ENCODE measurements at places on chromosomes 16 and 17.

DNA sequence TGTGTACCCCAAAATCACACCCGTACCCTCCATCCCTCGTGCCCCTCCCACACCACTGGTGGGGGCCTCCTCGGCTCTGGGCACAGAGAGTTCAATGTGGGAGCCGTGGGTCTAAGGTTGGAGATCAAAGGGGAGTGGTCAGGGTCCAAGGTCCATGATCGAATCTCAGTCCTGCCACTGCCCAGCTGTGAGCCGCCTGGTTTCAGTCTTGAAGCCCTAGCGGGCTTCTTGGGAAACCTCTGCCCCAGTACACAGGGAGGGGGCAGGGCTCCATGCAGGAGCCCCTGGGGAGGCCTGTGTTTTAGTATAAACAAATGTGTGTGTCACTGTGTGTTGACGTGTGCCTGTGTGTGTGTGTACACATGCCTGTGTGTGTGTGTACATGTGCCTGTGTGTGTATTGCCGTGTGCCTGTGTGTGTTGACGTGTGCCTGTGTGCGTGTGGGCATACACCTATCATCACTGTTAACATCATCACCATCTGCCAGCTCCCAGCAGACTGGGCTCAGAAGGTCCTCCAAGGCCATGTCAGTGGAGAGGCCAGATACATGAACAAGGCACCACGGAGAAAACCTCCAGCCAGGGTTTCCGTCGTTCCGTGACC is 26.5 kb upstream of the ZNF469 start:
- no peak for DNase-seq

- DNase-seq, result peak; percentile 27
Observed at GRCh38 chr17:1764284-1764683, 2.4 kb downstream of the SERPINF1 start.

- no peak for DNase-seq
Observed at GRCh38 chr17:50283246-50283645, 9.0 kb downstream of the TMEM92 start.

DNA sequence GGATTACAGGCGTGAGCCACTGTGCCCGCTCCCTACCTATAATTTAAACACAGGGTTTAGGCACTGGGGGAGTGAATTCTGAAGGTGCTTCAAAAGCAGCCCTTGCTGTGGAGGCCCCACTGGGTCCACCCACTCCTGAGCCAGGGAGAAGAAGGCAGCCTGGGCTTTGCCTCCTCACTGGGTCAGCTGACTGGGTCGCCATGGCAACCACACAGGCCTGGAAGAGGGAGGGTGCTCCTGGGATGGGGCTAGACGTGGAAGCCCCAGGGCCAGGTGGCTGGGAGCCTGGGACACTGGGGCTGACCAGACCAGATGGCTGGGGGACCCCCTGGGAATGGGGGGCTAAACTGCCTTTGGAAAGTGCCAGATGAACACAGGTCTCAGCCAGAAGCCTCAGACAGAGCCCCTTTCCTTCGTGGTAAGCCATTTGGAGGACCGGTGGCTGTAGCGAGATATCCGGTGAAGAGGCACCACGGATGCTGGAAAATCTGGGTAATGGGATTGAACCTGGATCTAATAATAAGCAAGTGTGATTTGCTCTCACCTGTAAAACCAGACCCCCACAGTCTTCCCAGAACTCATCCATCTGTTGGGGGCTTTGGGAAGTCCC is 32.9 kb downstream of the TRARG1 start:
- DNase-seq, result no peak

DNA sequence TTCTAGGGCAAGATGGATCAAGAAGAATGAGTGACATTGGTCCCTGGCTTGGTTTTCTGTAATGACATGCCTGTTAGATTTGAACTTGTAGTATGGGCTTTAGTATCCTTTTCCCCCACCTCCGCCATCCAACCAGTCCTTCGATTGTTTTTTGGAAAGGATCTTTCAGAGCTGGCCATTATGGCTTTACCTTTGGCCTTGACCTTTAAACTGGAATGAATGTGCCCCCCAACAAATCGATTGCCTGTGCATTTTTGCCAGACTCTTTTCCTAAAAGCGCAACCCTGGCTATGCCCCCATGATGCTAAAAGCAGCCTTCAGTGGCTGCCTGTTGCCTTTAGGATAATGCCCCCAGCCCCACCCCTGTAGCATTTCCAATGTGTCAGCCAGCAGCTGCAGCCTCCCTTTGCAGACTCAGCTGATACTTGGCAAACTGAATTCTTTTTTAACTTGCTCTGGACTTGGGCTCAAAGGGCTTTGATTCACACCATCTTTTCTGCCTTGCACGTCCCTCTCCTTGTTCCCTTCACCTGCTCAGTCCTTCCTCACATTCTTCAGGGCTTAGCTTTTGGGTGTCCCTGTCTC is 4.0 kb downstream of the GPRC5C start:
- no peak for DNase-seq

DNA sequence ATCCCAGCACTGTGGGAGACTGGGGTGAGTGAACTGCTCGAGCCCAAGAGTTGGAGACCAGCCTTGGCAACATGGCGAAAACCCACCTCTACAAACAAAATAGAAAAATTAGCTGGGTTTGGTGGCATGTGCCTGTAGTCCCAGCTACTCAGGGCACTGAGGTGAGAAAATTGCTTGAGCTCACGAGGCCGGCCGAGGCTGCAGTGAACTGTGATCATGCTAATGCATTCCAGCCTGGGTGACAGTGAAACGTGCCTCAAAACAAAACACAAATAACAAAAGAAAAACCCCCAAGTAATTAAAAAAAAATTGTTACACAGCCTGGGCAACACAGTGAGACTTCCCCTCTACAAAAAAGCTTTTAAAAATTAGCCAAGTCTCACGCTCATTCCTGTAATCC is 5.0 kb downstream of the CCDC47 start:
- no peak for DNase-seq

GRCh38 chr17:80182118-80182844 is 12.5 kb downstream of the CARD14 start:
- DNase-seq, result no peak

DNA sequence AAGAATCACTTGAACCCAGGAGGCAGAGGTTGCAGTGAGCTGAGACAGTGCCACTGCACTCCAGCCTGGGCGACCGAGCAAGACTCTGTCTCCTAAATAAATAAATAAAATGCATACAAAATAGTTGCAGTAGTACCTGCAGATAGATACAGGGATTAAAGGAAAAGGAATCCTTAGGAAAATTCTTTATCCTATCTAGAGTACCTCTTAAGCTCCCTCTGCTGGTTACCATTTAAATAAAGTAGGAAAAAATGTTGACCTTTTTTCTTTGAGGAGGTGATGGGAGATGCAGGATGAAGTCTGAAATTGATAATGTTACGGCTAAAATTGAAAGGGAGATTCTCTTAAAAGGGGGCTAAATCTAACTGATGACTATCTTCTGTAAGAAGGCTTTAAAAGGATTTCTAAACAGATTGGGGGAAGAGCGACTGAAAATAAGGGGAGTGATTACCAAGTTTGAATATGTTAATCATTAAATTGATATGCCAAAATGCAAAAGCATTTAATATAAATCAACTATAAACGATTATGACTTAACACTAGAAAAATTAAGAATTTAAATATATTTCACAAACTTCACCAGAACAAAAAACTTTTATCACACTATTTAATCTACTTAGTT is 29.4 kb downstream of the C16orf87 start:
- DNase-seq, result no peak

- no peak for DNase-seq
Observed at GRCh38 chr17:9905902-9906301, 831 bp upstream of the RCVRN start.

DNA sequence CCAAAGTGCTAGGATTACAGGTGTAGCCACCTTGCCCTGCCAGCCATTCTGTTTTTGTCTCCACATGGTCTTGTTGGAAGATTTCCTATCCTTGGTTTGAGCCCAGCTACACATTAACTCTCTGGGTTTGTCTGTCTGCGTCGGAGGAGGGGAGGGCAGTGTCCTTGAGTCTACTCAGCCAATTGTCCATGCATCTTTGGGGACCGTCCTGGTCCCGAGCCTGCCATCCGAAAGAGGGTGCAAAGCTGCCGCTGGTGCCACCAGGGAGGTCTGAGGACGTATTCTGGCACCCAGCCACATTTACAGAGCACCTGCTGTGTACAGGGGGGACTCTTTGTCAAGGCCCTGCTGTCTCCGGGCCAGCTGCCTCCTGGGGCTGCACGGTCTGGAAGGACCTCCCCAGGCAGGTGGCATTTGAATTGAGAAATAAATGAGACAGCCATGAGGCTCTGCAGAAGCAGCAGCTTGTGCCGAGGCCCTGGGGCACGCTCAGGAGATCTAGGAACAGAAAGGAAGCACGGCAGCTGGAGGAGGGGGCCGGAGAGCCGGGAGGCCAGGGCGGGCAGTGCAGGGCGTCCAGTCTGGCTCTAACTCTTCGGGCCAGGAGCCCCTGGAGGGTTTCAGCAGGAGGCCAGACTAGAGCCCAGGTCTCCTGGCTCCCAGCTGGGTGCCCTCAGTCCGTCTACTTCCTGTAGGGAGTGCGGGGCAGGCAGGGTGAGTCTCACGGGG is 1.5 kb downstream of the CYBA start:
- DNase-seq, result no peak

DNA sequence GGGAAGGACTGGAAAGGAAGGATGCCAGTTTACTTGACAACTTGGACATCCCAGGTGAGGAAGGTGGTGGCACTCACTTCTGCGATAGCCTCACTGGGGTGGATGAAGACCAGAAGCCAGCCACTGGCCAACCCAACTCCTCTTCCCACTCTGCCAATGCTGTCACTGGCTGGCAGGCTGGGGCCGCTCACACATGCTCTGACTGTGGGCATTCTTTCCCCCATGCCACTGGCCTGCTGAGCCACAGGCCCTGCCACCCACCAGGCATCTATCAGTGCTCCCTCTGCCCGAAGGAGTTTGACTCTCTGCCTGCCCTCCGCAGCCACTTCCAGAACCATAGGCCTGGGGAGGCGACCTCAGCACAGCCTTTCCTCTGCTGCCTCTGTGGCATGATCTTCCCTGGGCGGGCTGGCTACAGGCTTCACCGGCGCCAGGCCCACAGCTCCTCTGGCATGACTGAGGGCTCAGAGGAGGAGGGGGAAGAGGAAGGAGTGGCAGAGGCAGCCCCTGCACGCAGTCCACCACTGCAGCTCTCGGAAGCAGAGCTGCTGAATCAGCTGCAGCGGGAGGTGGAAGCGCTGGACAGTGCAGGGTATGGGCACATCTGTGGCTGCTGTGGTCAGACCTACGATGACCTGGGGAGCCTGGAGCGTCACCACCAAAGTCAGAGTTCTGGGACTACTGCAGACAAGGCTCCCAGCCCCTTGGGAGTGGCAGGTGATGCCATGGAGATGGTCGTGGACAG is 4.5 kb downstream of the ZNF646 start:
- no peak for DNase-seq

GRCh38 chr16:47142486-47142820 is 1.3 kb downstream of the NETO2 start:
- no peak for DNase-seq

GRCh38 chr16:12501707-12502457 is 301.8 kb downstream of the CPPED1 start:
- DNase-seq, result no peak

DNA sequence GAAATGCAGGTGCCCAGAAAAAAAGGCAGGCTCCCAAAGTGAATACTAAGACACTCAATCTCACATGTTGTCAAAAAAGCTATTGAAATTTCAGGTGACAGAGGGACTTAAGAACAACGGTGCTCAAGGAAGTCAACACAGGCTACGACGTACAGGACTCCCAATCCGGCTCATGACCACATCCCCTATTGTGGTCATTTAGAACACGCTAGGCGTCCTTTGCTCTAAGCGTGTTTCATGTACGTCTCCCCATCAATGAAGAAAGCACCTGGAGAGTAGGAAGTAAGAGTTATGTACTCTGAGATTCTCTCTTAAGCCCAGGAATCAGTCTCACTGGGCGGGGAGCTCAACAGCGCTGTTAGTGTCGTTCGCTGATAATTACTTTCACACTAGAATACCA is 94.1 kb downstream of the MRM3 start:
- DNase-seq, result no peak

- DNase-seq, result no peak
Observed at GRCh38 chr16:87182759-87183158, 134.4 kb downstream of the C16orf95 start.

GRCh38 chr17:4706121-4706520 is 2.2 kb upstream of the PELP1 start:
- no peak for DNase-seq

GRCh38 chr16:23893986-23894385 is 58.2 kb downstream of the PRKCB start:
- no peak for DNase-seq

DNA sequence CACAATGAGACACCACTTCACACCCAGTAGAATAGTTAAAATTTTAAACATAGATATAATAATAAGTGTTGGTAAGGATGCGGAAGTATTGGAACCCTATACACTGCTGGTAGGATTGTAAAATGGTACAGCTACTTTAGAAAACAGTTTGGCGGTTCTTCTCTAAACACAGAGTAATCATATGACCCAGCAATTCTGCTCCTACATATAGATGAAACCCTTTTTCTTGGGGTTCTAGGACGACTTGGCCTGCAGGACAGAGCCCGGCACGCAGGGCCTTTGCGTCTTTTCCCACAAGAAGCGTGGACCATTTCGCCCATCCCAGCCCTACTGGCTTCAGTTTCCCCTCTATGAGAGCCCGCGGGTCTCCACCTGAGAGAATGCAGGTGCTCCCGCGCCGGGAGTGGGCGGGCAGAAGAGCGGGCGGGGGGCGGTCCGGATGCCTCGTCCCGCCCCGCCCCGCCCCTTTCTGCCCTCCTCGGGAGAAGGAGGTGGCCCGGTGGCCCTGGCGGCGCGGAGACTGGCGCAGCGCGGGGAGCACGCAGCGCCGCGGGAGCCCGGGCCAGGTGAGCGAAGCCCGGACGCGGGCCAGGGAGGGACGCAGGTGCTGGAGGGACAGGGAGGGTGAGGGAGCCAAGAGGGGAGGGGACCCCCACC is at the start of gene SDR42E2:
Gene SDR42E2 (plus strand): TSS at position 508 of the 657 bp plus-strand sequence. CDS start 3,077 bp downstream, outside the sequence.
- peak; percentile 1 for DNase-seq

DNA sequence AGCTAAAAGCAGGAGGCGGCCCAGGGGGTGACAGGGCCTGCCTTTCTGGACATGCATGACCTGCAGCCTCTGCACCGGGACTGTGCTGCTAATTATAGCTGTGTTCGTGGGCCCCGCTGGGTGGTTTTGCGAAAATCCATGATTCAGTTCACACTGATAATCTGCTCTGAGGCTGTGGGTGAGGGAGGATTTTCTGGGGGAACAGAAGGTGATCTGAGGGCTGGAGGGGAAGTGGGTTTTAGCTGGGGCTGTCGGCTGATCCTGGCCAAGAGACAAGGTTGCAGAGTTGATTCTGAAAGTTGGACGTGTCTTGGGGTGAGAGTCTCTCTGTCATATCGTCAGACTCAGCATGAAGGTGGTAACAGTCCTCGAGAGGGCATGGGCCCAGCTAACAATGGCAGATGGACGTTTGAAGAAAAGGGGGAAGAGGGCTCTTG is 187.5 kb upstream of the ZNF469 start:
- no peak for DNase-seq
